Nasal cavity respiratory epithelium epithelial cell of viscerocranial mucosa (primary cell): ENCODE measurements at places on chromosomes 7 and 10. TPM values are rescaled to one million over a fixed set of nuclear protein-coding genes. Genes with fewer than 3 reads are reported as not detected.

Gene FAM20C
- 4.4 and 24.7 TPM in 2 replicates for total RNA-seq

Gene PIK3AP1
- 0.64 and 1.0 TPM in 2 replicates for total RNA-seq

Gene CLRN3
- total RNA-seq = not detected in 2 replicates

Gene THSD7A
- under 0.01 and 0.28 TPM in 2 replicates for total RNA-seq

Gene MGMT
- 8.5 and 15.8 TPM in 2 replicates for total RNA-seq

Gene GDF10
- not detected in 2 replicates for total RNA-seq

Gene PRSS2
- not detected in 2 replicates for total RNA-seq

Gene KIF11
- total RNA-seq = 1.4 and 1.7 TPM in 2 replicates

Gene SUPV3L1
- 61.9 and 63.8 TPM in 2 replicates for total RNA-seq

Gene NUDCD3
- 62.2 and 186 TPM in 2 replicates for total RNA-seq

Gene GNAI1
- 75.2 and 121 TPM in 2 replicates for total RNA-seq

Gene CTTNBP2
- 0.34 and 1.2 TPM in 2 replicates for total RNA-seq

Gene RAB19
- total RNA-seq = 0.50 TPM in 1 of 2 replicates, not detected in the other

Gene ATOH7
- not detected in 2 replicates for total RNA-seq

Gene AMPH
- total RNA-seq = not detected in 2 replicates
